ENCODE measurements at places on chromosomes 12 and 14.

DNA sequence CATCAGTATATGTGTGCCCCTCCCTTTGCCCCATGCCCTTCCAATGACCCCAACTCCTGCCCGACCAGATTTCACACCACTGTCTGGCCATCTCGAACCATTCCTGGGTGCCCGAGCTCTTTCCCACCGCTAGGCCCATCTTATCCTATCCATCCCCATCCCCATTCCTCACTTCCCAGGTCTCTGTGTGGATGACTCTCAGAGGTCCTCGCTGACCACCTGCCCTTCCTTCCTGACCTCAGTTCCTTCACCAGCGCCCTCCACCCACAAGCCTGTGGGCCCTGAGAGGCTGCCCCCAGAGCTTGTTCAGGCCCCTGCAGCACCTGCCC lies 49.1 kb downstream of the CYP46A1 start:
- no peak for DNase-seq

GRCh38 chr14:21090194-21090939 lies 8.1 kb downstream of the ZNF219 start:
- DNase-seq, result peak; percentile 47

GRCh38 chr12:55963760-55964159 lies 2.1 kb downstream of the PMEL start:
- no peak for DNase-seq

GRCh38 chr14:106209755-106210154 lies 683.4 kb downstream of the TMEM121 start:
- DNase-seq, result no peak

- no peak for DNase-seq
Measured at GRCh38 chr14:48584031-48584430, 908.6 kb upstream of the MDGA2 start.

GRCh38 chr12:32512910-32513309 lies 113.6 kb downstream of the FGD4 start:
- no peak for DNase-seq

- DNase-seq, result no peak
Measured at GRCh38 chr12:49097381-49097780, 2.8 kb upstream of the DHH start.

GRCh38 chr12:106669216-106669615 lies 86.4 kb downstream of the RFX4 start:
- no peak for DNase-seq

DNA sequence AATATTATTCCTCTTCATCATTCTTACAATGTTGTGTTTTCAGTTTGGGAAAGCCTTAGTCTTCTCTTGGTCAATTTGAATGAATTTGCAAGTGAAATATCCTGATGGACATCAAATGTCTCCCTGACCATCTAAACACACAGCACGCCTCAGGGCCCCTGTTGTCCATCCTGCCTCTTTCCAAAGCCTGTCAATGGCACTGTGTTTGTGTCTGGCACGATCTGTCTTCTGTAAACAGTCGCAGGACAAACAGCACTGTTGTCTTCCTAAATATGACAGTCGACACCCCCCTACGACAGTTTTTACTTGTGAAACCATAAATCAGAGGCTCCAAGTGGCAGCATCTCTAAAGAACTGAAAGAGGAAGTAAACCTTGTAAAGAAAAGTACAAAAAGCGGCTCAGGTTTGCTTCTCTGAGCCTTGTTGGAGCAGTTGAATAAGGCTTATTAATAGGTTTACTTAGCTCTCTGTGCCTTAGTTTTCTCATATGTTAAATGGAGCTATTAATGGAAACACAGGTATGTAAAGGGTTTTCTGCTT lies 285.8 kb downstream of the NRXN3 start:
- no peak for DNase-seq

- peak; percentile 33 for DNase-seq
Measured at GRCh38 chr12:105047308-105047707, 37.0 kb downstream of the ALDH1L2 start.
